ENCODE measurements at places on chromosomes 6 and 20.

- DNase-seq: no peak
Observed at GRCh38 chr6:110859335-110859792, 15.2 kb upstream of the AMD1 start.

DNA sequence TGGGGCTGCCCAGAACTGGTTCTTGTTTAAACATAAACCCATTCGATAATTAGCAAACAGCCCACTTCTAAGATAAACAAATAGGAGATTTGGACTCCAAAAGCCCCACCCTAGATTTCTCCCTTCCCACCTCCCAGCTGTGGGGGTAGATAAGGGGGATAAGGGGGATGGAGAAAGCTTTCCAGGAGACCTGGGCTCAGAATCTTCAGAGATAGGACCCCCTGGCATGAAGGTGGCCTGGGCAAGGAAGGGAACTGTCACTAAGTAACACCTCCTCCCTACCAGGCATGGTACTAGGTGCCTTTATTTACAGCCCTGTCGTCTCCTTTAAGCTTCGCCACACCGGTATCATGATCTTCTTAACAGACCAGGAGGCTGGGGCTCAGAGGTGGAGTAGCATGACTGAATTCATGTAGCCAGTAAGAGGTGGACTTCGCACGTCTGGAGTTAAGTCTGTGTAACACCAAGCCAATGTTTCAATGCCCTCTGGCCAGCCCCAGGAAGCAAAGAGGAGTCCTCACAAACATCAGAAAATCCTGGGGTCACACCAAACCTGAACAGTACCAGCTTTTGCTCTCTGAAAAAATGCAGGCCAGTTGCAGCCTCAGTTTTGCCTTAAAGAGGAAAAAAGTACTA, 4.6 kb downstream of the SDC4 start:
- DNase-seq: no peak

GRCh38 chr6:90086517-90086916, 192.2 kb downstream of the GJA10 start:
- DNase-seq: no peak

- DNase-seq: no peak
Observed at GRCh38 chr20:12555369-12555768, 453.4 kb upstream of the SPTLC3 start.

DNA sequence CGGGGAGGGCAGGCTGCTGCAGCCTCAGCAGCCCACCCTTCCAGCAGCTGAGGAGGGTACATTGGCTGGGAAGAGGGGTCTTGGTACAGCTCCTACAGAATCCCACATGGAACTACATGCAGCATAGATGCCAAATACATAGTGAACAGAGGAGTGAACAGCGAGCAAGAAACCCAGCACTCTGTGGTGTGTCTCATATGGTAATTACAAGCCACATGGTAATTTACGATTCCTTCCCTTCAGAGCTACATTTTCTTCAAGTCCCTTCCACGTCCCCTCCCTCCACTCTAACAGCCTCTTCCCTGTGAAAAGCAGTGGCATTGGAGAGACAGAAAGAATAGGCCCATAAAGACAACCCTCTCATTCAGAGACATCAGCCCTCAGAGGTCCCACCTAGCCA, 167.7 kb downstream of the SYNDIG1 start:
- no peak for DNase-seq

DNA sequence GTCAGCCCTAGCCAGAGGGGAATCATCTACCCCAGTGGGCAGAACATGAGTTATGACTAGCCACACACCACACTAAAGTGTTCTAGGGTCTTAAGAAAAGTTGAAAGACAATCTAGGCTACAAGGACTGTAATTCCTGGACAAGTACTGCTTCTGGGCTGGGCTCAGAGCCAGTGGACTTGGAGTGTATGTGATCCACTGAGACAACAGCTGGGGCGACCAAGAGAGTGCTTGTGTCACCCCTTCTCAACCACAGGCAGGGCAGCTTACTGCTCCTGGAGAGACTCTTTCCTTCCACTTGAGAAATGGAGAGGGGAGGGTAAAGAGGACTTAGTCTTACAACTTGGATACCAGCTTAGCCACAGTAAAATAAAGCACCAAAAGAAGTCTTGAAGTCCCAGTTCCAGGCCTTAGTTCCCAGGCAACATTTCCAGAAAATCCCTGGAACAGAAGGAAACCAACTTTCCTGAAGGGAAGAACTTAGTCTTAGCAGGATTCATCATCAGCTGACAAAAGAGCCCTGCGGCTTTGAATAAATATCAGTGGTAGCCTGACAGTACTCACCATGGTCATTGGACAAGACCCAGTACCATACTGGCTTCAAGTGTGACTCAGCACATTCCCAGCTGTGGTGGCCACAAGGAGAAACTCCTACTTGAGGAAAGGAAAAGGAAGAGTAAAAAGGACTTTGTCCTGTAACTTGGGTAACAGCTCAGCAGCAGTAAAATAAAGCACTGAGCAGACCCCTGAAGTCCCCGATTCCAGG, 355.1 kb upstream of the ADGRB3 start:
- no peak for DNase-seq

DNA sequence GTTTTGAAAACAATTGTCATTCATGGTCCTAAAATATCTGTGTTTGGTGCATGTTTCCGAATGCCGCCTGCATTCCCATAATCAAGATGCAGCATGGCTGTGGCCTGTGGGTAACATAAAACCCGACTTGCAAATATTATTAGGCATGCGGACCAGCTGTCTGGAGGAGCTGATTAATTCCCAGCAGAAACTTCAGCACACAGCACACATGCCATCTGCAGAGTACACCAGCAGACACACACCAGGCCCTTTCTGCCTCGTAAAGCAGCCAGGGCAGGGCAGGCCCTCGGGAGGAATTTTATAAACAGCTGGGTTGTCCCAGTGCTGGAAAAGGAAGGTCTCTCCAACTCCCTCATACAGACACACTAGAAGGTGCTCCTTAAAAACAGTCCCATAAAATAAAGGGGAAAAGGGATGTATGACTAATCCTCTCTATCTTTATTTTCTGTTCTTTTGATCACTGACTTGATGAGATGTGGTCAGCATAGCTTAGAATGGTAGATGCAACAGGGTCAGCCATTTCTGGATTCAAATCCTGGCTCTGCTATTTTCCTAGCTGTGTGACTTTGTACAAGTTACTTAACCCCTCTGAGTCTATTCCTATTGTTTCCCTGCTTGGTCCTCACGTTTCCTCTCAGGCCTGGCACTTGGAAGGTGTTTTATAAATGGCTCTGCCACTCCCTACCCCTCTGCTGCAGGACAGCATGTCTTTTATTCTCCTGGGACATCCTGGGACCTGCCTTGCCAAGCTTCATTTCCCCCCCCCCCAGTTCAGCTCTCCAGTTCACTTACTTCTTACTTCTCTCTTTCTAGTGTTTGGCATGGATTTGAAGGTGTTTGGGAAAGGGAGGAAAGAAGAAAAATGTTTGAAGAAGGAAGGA, 85.9 kb upstream of the TRAF3IP2 start:
- DNase-seq: no peak

DNA sequence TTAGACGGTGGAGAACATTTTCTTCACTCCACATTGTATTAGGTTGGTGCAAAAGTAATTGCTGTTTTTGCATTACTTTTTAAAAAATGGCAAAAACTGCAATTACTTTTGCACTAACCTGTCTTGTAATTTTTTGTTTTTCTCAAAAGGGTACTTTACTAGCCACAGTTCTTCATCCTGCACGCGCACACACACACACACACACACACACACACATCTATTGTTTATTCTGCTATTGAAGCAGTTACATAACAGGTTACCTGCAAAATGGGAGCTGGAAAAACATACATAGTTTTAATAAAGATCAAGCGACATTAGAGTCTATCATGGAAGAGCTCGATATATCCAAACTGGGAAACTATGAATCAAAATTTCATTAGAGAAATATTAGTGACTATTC, 235.2 kb downstream of the SIM1 start:
- no peak for DNase-seq

DNA sequence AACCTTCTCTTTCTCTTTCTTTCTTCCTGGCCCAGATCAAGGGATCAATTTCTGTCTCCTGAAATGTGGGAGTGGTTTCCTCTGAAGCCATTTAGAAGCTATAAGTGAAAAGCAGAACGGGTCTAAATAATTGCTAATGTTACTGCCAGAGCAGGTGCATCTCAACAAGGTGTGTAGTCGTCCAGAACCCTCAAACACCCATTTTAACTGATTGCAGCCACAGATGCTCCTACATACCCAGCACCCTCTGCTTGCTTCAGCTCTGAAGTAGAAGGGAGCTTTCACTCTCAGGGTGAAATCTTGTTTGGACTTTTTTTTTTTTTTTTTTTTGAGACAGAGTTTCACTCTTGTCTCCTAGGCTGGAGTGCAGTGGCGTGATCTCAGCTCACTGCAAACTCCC, 592.1 kb upstream of the ARID1B start:
- DNase-seq: no peak

- DNase-seq: no peak
Observed at GRCh38 chr6:164296411-164296810, 881.9 kb downstream of the QKI start.

GRCh38 chr6:95687839-95688238, 110.5 kb downstream of the MANEA start:
- DNase-seq: no peak

DNA sequence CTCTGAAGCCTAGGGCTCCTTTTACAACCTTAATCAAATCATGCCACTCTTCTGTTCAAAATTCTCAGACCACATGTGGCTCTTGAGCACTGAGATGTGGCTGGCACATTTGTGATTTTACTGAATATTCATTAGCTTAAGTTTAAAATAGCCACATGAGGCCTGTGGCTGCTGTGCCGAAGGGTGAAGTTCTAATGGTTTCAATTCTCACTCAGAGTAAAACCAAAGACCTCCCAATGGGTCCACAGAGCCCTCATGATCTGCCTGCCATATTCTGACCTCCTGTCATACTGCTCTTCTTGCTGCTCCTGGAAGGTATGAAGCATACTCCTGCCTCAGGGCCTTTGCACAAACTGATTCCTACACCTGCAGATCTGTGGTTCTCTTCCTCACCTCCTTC, 7.8 kb upstream of the CST3 start:
- DNase-seq: no peak

GRCh38 chr20:10075606-10076005, 40.8 kb downstream of the ANKEF1 start:
- no peak for DNase-seq

GRCh38 chr6:17120019-17120418, 18.2 kb downstream of the STMND1 start:
- DNase-seq: no peak

GRCh38 chr20:38926934-38927616, 858 bp downstream of the FAM83D start:
- DNase-seq: no peak

DNA sequence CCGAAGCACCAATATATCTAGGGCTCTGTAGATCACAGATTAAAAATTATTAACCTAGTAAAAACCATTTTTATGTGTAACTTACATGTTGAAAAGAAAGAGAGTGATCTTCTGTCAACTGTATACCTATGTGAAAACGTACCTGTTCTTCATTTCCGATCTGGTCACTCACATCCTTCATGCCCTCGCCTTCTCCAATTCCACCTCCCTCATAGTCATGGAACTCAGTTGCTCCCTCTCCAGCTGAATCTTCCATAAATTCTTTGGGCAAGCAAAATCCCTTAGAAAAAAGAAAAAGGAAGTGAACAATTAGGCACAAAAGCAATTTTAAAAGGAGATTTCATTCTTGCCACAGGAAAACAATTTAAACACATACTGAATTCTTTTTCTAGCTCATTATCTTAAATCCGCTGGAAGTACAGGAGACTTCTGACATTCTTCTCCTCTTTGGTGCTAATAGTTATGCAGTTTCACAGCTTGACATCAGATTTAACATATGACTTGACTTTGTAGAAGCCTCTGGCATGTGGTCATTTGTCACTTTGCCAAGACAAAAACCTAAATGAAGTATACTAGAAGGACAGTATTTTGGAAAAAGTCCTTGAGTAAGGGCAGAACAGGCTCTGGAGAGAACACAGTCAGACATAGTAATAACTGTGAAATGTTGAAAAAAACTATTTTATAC, 29.5 kb upstream of the LYRM2 start:
- no peak for DNase-seq

GRCh38 chr6:32623693-32624092, 13.5 kb upstream of the HLA-DQA1 start:
- DNase-seq: no peak

- DNase-seq: no peak
Observed at GRCh38 chr6:10369896-10370295, 45.0 kb downstream of the TFAP2A start.

DNA sequence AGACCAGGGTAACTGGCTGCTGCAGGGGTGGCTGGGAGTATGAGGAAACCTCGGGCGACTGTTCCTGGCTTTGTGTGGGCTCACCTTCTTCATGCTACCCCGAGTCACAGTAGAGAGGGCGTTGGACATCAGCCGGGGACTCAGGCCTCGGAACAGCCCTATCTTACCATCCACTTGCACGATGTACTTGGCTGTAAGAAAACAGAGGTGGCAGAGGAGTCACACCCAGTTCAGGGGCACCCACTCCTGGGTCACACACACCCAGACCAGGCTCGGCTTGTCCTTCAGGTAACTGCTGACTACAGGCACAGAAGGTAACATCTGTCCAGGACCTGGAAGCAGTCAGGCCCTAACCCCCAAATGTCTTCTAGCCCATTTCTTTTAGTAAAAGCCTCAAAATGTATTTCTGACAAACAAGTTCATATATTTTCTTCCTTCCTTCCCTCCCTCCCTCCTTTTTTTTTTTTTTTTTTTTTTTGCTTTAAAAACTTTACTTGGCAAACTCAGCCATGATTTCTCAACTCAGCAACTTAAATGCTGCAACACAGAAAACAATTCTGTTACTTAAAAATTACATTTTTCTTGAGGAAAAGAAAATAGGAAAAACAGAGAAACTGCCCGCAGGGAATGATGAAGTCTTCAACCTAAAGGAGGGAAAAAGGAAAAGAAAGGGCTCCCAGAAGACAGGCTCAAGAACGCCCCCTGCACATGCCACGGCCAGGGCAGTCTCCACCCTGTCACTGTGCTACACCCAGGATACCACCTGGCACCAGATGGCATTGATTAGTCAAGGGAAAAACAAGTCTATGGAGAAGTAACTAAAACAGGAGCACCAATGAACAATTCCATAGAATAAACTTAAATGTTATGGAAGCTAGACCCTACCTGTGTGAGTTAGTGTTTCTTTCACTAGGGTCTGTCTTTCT, 7.3 kb downstream of the MTCH1 start:
- no peak for DNase-seq

GRCh38 chr20:9227896-9228615, 159.2 kb downstream of the PLCB4 start:
- DNase-seq: no peak

GRCh38 chr20:1995531-1996310, 1.9 kb upstream of the PDYN start:
- DNase-seq: no peak

- DNase-seq: no peak
Observed at GRCh38 chr6:28277746-28278145, 3.6 kb upstream of the PGBD1 start.

DNA sequence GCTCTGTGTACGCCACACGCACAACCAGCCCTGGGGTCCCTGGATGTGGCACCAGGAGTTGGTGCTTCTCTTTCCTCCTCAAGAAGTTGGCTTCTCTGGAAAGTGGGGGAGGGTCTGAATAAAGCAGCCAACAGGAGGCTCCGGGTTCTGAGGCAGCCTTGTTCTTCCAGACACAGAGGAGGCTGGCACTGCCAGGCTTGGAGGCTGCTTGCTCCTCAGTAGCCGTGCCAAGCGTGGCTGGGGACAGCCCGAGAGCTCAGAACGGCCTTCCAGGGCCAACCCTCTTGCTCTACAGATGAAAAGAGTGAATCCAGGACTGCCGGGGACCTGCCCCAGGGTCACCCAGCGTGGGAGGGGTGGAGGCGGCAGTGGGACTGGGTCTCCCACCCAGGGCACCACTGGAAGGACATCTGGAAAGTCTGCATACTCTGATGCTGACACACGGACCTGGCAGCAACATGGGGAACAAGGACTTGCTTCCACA, 70.4 kb downstream of the SLC22A23 start:
- peak; percentile 49 for DNase-seq

GRCh38 chr20:24917797-24918578, 31.1 kb upstream of the CST7 start:
- no peak for DNase-seq
